ENCODE measurements at places on chromosomes 7 and 10.

GRCh38 chr10:14456218-14456869 lies 125.6 kb upstream of the FRMD4A start:
- DNase-seq = no peak

DNA sequence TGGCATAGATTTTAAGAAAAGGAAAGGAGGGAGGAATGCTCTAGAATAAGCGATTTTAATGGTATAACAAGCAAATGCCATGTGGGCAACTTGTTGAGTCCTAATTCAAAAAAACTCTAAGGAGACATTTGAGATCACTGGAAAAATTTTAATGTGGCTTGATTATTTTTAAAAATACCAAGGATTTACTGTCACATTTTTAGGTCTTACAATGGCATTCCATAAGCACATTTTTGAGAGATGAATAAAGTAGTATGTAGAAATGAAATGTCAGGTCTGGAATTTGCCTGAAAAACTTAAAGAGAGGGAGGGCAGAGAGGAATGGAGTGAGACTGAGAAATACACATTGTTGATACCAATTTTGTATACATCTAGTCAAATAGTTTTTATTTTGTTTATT lies 20.3 kb downstream of the NCAPG2 start:
- DNase-seq = no peak

GRCh38 chr7:99628471-99629465 lies 12.0 kb downstream of the ZSCAN25 start:
- DNase-seq = no peak

GRCh38 chr10:98316170-98316569 lies 48.2 kb upstream of the LOXL4 start:
- no peak for DNase-seq

DNA sequence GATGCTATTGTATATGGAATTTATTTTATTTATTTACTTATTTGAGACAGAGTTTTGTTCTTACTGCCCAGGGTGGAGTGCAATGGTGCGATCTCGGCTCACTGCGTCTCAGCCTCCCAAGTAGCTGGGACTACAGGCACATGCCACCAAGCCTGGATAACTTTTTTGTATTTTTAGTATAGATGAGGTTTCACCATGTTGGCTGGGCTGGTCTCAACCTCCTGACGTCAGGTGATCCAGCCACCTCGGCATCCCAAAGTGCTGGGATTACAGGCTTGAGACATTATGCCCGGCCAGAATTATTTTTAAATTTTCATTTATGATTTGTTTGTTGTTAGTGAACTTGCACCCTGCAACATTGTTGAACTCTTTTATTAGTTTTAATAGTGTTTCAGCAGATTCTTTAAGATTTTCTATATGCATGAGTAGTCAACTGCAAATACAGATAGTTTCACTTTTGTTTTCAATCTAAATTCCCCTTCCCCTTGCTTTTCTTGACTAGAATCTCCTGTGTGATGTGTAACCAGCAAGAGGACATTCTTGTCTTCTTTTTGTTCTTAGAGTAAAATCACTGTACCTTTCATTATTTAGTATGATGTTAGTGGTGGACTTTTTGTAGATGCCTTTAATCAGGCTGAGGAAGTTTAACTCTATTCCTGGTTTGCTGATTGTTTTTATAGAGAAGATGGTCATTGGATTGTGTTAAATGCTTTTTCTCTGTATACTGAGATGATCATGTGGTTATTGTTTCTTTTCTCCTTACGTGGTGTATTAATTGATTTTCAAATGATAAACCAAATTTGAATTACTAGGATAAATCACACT lies 27.8 kb downstream of the ZNF33A start:
- DNase-seq = no peak

DNA sequence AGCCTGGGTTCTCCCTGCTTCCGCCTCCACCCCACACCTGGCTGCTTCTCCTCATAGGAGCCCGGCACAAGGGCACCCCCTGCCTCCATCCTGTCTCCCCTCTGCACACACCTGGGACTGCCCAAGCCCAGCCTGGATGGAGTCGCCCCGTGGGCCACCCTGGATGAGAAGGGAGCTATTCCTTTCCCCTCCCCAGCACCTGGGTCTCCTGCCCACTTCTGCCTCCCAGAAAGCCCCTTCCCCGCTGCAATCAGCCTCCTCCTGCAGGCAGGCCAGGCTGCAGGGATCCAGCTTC lies 45.2 kb downstream of the ELFN1 start:
- no peak for DNase-seq

GRCh38 chr7:122629412-122629953 lies 69.4 kb downstream of the RNF133 start:
- no peak for DNase-seq

- DNase-seq = no peak
Observed at GRCh38 chr7:140159497-140159896, 17.3 kb downstream of the KDM7A start.

GRCh38 chr7:28082071-28082470 lies 98.5 kb downstream of the JAZF1 start:
- no peak for DNase-seq

- DNase-seq = no peak
Observed at GRCh38 chr7:17447728-17448478, 149.5 kb downstream of the AHR start.

DNA sequence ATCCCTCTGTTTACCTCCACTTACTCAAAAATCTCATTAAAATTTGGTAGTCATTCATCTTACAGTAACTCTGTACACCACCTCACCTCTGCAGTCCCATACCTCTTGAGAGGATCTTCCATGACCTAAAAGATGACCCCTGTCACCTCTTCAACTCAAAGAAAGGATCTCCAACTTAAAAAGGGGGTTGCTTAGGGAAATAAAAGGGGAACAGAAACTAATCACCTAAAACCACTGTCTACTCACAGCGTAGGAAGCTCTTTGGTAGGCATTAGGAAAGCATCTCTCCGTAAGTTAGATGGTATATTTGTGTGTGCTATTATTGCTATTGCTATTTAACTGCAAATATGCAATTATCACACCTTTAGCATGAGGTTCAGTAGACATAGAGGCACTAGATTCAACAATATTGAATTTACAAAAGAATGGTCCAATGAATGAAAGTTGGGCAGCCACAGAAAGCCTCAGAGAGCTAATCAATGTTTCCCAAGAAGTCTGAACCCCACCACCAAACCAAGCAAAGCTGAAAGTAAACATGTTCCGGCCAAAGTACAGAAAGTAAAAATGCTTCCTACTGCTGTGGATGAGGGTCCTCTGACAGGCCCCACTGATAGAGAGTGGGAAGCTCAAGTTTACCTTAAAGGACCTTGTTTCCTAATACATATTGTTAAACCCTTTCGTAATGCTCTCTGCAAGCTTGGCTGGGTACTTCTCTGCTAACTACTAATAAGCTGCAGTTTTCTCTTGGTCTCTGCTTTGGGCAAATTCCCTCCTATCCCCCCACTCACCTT lies 105.8 kb downstream of the GRM8 start:
- DNase-seq = no peak

- DNase-seq = no peak
Observed at GRCh38 chr10:44500451-44500850, 115.6 kb upstream of the CXCL12 start.

DNA sequence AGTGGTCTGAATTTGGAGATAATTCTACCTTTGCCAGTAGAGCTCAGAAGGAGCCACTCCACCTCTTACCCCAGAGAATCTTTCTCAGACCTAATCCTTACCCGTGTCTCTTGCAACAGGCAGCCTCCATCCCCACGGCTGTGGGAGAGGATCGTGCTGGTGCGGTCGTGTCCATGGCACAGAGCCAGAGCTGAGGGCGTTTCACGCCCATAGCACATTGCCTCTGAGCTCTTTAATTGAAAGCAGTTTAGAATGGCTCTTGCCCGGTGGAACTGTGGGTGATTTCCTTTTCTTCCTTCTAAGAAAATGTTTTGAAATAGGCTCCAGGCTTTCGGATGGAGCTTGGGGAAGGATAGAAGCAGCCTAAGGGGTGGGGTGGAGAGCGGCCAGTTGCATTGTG lies 41.5 kb downstream of the PRF1 start:
- no peak for DNase-seq

DNA sequence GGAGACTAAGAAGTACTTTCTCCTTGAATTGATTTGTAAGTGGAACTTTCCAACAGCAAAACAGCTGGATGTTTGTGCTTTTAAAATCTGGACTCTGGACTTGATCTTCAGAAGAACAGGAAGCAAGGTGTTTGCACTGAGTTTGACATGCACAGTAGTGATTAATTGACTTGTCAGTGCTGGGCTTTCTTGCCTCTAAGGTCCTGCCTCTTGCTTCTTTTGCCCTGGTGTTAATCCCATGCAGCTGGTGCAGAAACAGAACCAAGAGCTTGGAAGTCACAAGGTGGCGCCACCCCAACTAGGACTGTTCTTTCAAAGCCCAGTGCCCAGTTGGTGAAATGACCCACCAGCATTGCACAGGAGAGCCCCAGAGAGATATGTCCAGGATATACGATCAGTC lies 66.8 kb upstream of the SEPHS1 start:
- DNase-seq = no peak

DNA sequence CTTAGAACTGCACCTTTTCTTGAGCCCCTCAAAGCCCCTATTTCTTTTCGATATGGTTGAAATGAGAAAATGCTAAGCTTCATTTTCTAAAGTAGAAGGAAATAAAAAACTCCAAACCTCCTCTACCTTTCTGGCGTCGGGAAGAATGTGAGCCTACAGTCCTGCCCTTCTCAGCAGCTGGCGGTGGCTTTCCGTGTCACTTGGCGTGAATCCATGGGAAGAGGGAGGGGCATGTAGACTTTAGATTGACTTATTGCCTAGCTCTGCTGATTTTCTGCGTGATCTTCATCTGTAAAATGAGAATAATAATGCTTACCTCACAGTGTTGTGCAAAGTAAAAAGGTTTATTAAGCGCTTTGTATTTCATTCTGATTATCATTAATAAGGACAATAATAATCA lies 35.0 kb downstream of the PRR15 start:
- DNase-seq = no peak

- DNase-seq = no peak
Observed at GRCh38 chr10:77034795-77035194, 602.8 kb downstream of the KCNMA1 start.

DNA sequence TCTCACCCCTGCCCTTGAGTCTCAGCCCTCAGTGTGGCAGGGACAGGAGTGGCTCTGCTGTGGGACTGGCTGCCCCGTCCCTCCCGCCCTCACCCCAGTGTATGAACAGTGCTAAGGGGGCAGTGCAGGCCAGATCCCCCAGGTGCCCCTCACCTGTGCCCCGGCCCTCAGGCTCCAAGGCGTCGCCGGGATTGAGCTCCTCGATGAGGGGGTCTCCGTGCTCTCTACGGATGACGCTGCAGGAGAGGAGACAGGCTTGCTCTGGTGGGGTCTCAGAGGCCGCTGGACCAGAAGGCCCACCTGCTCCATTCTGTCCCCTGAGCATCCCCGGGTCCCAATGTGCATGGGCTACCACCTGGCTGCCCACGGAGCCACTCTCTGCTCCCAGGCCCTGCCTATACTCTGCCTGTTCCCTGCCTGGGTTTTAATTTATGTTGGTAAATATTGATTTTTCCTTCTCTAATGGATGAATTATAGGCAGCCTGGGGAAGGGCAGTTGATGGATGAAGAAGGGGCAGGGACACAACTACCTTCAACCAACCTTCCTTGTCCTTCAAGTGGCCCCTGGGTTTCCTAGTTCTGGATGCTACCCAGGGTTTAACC lies 47.2 kb downstream of the GOLGA7B start:
- no peak for DNase-seq

DNA sequence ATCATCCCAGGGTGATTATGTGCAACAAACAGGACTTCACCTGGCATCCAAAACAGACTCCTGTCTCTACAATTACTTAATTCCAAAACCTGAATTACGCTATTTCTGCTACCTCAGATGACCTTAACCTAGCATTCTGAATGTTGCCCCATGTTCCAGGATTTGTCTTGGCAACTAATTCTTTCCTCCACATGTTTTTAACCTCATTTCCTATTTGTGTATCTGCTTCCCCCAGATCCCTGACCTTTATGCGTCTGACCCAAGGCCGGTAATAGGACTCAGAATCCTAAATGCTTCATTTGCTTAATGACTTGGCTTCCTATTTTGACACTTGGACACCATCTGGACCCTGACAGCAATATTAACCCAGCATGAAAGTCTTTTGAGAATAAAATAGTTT lies 8.7 kb upstream of the ING3 start:
- no peak for DNase-seq

- DNase-seq = peak; percentile 13
Observed at GRCh38 chr7:134755422-134756022, 23.9 kb upstream of the CALD1 start.

DNA sequence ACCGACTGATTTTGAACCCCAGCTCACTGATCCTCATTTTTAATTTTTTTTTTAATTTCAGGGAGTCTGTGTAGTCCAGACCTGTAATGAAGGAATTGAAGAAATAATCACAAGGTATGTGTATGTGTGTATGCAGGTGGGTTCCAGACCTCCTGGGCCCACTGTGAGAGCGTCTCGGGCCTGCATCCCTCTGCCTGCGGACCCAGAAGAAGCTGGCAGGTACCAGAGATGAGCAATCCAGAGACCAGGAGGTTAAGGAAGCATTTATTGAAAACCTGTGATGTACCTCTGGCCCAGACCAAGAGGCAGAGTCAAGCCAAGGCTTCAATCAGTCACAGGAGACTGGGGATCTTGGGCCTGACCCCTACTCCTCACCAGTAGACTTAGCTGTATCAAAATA lies 10.8 kb downstream of the SYCE1 start:
- no peak for DNase-seq

GRCh38 chr10:72087392-72087968 lies 871 bp downstream of the SPOCK2 start:
- peak; percentile 40 for DNase-seq

DNA sequence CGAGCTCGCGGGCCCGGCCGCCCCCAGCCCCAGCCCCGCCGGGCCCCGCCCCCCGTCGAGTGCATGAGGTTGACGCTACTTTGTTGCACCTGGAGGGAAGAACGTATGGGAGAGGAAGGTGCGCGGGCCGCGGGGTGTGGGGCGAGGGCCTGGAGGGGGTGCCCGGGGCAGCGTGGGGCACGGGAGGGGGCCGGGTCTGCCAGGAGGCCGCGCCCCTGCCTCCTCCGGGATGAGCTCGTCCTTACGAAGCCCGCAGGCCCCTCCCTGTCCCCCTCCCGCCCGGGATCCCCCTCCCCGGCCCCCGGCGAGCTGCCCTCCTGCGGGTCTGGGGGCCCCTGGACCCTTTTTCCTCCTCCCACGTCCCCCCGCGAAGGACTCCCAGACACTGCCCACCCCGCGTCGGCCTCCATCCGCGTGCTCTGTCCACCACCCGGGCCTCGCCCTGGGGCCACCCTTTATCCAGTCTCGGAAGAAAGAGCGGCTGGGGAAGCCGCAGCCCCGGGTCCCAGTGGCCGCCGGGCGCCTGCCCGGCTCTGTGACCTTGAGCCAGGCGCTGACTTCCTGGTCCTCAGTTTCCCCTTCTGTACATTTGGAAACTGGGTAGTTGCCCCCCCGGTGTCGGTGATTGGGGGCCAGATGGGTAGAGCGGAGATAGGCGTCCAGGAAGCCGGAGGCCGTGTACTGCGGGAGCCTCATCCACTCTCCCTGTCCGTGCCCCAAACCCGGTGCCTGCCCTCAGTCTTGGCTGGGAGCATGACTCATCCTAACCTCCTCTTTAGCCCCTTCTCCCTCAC lies 521 bp downstream of the LIMK1 start:
- DNase-seq = no peak

- no peak for DNase-seq
Observed at GRCh38 chr10:20855398-20856038, 41.6 kb downstream of the NEBL start.
